ENCODE measurements at places on chromosomes 1 and 21.

DNA sequence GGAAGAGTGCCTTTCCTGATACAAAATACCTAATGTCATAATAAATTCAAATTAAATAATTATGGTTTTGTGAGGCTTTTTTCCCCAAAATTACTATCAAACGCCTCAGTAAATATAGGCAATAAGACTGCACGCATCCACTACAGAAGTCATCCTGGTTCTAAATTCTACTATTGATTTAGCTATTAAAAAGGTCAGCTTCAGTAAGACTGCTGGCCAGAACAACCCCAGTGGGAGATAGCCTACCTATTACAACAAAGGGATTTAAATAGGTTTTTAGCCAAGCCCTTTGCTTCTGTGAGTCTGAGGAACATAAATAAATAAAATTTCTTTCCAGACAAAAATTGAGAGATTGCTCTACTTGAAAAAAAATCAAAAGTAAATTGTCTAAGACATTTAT is 132.1 kb downstream of the PLPPR4 start:
- no peak for DNase-seq

GRCh38 chr1:243890576-243890975 is 40.5 kb upstream of the AKT3 start:
- no peak for DNase-seq

- DNase-seq: no peak
These were observed 26.0 kb downstream of the KNCN start for GRCh38 chr1:46525253-46525983.

DNA sequence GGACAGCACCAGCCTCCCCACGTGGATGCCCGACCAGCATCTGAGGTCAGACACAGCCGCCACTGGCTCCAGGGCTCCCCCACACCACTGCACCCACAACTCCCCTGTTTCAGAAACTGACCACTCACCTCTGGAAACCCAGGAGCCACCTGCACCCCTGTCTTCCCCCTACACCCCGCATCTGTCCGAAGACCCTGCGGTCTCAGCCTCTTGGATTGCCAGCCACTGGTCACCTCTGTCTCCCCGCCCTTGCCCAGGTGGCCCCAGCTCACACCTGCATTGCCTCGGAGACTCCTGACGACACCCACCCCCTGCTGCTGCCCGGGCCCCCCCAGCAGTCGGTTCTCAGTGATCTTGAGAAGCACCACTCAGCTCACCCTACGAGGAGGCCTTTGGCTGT is 21.3 kb upstream of the NPHP4 start:
- no peak for DNase-seq

- DNase-seq: no peak
These were observed 5.8 kb downstream of the AGRN start for GRCh38 chr1:1025730-1026129.

- DNase-seq: no peak
These were observed 6.3 kb downstream of the TTC3 start for GRCh38 chr21:37079211-37079824.

- no peak for DNase-seq
These were observed 397.8 kb upstream of the VAMP3 start for GRCh38 chr1:7373251-7373650.

- DNase-seq: no peak
These were observed 34.1 kb downstream of the CLCA1 start for GRCh38 chr1:86502721-86503405.

DNA sequence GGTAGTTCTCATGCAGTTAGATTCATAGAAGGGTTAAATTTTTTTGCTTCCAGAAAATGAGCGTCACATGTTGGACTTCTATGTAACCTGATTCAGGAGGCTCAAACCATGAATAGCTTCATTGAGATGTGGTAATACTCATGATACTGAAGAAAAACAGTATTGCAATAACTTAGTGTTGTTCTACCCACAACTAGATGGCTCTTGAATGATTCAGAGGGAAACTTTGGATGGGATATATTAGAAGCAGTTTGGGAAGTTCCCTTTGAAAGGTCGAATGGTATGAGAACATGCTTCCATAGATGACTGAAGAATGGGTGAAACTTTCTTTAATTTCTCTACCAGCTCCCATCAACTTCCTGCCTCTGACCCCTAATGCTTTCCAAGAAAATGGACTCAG is 211.7 kb upstream of the PTGFR start:
- no peak for DNase-seq

- no peak for DNase-seq
These were observed 720 bp upstream of the BSDC1 start for GRCh38 chr1:32394890-32395432.

GRCh38 chr1:184596950-184597645 is 157.6 kb downstream of the EDEM3 start:
- no peak for DNase-seq

GRCh38 chr1:230869500-230869899 is 1.2 kb upstream of the C1orf198 start:
- DNase-seq: no peak

DNA sequence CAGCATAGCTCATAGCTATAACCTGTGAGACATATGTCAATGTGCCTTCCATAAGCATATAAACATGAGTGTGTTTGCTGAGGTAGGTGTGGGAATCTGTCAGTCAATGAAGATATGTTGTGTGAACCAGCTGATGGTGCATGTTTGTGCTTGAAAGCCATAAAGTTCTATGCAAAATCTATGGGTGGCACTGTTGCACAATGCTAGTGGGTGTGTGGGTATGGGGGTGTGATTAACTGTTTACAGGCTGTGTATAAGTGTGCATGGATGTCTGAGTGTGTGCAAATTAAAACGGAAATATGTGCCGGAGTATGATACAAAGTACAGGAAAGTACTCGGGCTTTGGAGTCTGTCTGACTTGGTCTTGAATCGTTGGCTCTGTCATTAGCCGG is 1.0 kb upstream of the ATP2B4 start:
- no peak for DNase-seq

DNA sequence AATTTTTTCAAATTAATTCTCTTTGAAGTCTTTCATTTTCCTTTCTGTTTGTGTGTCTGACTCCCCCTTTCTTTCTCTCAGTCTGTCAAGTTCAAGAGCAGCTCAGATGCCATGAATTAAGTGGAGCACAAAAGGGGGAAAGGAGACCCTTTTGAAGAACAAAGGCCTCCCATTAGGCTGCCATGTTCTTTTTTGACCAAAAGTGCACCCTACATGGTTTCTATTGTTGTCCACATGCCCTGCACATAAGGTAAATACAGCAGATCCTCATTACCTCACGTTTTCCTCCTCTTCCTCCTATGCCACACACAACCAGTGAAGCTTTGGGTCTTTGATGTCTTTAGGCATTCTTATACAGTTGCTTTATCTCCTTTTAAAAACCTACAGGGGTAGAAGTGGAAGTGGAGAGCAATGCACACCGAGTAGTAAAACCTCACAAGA is 47.7 kb downstream of the POU2F1 start:
- DNase-seq: no peak

GRCh38 chr1:56187405-56187804 is 392.0 kb downstream of the PLPP3 start:
- DNase-seq: no peak

DNA sequence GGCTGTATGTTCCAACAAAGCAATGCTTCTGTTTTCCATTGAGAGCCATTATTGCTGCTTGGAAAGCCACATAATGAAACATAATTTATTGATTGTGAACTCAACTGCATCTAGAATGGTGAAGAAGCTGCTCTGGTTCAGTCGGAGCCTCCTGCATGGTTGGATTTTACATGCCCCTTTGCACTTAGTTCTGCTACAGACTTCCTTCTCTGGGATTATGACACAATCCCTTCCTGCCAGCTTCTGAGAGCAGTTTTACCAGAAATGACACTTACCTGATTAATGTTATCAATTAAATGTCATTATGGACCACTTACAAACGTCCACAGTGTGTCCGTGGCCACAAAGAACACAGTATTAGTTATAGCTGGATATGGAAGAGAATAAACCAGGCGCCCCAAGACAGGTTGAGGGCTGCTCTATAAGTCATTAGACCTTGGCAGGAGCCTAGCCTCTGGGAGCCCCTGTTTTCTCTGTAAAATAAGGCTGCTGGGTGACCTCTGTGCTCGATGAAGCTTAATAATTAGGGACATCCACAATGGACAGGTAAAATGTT is 7.0 kb upstream of the CD58 start:
- no peak for DNase-seq
